ENCODE measurements at places on chromosomes 12 and 14. TPM values are rescaled to one million over a fixed set of nuclear protein-coding genes. Genes with fewer than 3 reads are reported as not detected.
A peak's percentile ranks its signal among the peaks of the same experiment; 100 is the strongest.

Gene GNB3
- polyA plus RNA-seq, result 3.6 TPM

Gene POLE2
- polyA plus RNA-seq, result 5.8 TPM

- DNase-seq, result no peak
Measured at GRCh38 chr12:100027671-100028070, 42.9 kb upstream of the ANKS1B start.

GRCh38 chr14:49052521-49052920 is 533.7 kb downstream of the RPS29 start:
- DNase-seq, result no peak

- DNase-seq, result no peak
Measured at GRCh38 chr12:112486361-112486760, 67.6 kb downstream of the PTPN11 start.

DNA sequence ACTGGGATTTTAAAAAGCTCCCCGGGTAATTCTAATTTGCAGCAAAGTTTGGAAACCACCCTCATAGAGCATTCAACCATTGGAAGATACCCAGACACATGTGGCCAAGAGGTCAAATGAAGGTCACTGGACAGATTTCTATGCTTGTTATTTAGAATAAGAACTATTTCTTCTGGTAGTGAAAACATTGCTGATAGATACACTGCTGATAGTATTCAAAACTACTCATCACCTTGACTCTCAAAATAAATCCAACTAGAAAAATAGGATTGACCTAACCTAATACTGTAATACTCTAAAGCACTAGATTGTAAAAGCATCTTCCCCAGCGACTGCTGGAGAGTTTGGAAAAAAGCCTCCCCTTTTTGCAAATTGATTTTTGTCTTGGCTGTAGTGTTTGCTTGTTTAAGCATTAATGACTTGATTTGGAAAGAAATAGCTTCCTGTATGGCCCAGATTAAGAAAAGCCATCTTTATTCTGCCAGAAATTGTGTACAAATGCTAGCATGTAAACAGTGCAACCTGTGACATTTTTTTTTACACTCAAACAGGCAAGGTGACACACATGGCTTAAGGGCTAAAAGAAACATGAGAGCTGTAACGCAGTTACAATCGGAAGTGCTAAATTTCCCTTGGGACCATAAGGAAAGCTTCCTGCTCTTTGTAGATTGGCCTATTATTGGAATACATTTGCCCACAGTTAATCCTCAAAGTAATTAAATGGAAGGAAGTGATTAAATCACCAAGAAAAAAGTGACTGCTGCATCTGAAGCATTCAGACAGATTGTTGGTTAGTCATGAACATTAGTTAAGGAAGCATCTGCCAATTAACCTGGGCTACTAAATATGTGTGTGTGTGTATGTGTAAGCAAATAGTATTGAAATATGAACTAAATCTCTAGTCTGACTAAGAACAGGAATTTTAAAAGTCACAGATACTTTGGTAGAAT is 356.5 kb upstream of the ATP2B1 start:
- no peak for DNase-seq

GRCh38 chr12:77124767-77125166 is 59.4 kb upstream of the E2F7 start:
- no peak for DNase-seq

DNA sequence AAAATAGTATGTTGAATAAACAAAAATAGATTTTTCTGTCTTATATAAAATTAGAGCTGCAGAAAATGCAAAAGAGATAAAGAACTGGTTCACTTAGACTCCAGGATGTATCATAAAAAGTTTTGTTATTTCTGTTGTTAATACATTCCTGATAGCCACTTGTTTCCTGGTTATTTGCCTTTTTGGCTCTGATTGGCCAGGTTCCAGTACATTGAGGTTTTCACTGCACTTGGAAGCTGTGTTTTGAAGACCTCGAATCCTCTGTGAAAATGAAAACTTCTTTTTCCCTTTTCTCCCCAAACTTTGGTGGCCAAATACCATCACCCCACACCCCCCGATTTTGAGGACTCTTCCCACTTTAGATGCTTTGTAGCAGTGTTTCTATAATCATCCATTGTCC is 525.3 kb downstream of the MED13L start:
- DNase-seq, result peak; percentile 11

DNA sequence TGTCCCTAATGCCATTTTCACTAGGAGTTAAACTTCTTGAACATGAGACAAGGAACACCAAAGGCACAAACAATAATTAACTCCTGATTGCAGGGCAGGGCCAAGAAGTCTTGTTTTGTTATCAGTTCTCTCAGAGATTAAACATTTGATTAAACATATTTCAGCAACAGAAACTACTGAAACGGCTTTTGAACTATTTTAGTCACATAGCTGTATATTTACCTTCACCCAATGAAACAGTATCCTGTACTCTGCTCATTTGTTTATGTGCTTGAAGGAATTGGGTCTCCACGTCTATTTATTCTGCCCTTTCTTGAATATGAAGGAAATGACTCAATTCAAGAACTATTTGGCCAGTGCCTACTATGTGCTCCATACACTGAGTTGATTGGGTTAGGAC is 51.3 kb upstream of the PTCSC3 start:
- no peak for DNase-seq

- DNase-seq, result no peak
Measured at GRCh38 chr12:9669534-9669933, at the start of gene CLEC2D. Gene CLEC2D (plus strand): TSS chr12:9669713. CDS start chr12:9669735, 22 bp downstream.
